ENCODE measurements at places on chromosomes 16 and 17.

DNA sequence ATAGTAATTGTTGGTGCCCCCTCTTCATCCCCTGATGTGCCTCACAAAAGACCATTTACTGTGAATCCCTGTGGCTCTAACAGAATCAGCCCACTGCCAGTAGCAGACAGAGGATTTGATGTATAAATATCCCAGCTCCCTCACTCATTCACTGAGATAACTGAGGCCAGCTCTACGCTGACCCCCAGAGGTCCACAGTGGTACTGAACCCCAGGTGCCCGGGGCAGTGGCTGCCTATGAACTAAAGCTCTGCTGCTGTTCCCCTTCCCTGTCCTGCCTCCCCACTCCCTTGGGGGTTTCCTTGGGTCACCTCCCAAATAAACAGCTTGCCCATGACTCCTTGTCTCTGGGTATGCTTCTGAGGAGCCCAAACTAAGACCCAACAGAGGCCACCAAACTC lies 295.8 kb downstream of the FOXL1 start:
- DNase-seq: no peak

- peak; percentile 52 for DNase-seq
These were observed 479 bp upstream of the ZNF207 start for GRCh38 chr17:32349503-32349853.

GRCh38 chr17:56274491-56274890 lies 121.2 kb downstream of the ANKFN1 start:
- peak; percentile 16 for DNase-seq

DNA sequence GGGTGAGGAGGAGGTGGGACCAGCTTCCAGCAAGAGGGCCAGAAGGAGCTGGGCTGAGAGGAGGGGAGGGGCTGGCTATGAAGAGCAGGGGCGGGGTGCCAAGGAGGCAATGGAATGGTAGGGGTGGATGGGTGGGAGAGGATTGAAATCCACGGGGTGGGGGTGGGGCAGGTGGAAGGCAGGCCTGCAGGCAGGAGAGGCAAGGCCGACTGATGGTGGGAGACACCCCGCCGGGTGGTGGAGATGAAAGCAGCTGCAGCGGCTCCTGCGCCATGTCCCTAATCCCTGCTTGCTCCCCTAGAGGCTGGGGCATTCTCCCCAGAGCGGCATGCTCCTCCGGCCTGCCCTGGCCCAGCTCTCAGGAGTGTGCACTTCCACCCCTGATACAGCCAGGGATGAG lies 27.8 kb upstream of the TAC4 start:
- DNase-seq: no peak
